ENCODE measurements at places on chromosomes 12 and 14.

DNA sequence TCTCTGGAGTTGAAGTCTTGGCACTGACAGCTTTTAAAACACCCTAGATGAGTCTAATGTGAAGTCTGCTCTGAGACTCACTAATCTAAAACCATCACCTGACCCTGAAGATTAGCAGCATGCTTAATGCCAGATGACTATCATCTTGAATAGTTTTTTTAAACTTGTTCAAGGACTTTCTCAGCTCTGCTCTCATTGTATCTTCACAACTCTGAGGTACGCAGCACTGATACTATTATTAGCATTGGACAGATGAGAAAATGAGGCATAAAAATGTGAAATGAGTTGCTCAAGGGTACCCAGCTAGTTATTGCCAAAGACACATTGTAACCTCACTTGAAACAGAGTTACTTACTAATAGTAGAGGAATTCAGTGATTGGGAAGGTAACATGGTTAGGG, 4.8 kb downstream of the SLC38A1 start:
- DNase-seq, result no peak

DNA sequence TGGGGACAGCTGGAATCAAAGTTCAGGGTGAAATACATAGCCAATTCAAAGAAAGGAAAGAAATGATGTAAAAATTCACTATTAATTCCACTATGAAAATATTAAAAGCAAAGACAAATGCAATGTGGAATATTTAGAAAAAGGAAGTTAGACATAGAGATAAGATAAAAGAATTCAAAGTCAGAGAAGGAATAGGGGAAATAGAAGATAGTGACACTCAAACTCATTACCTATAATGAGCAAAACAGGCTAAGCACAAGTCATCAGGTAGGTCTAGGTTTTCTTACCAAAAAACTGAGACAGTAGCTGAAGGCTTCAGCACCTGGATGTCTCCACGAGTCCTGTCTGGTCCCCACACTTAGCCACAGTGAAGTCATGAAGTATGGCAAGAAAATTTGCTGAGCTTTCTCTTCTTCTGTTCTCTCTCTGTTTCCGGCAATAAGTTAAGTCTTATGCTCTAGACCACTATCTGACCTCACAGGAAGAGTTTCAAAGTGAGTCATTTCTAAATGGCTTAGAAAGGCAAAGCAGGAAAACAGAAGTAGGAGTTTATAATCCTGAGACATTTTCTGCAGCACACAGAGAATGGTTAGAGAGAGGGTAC, at the start of gene C3AR1:
Gene C3AR1, minus strand, starts transcription at position 369 of the 604 bp plus-strand sequence. CDS start 6,174 bp downstream, outside the sequence.
- no peak for DNase-seq

- DNase-seq, result no peak
Observed at GRCh38 chr14:25833341-25834126, 764.3 kb downstream of the NOVA1 start.

DNA sequence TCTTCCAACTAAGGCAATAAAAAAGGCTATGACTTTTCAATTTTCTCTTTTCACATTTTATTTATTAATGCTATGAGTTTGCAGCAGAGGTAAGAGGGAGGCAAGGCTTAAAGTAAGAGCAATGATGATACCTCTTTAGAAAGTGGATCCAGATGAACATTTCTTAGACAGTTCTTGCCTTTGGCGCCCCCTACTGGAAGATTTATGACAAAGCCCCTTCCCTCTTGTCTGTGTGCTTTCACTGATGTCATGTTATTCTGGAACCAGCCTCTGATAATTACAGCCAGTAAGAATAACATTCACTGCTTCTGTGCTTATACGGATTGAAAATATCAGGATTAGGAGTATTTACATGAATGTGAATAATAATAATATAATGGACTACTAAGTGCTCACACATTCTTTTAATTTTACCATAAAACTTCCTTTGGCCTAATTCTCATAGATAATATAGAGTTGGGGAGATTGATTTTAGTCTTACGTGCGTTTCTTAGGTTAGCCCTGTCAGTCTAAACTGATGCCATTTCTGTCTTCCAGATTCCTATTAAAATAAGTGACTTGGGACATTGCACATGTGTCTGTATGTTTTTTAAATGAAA, 1929.9 kb upstream of the SEL1L start:
- DNase-seq, result no peak

DNA sequence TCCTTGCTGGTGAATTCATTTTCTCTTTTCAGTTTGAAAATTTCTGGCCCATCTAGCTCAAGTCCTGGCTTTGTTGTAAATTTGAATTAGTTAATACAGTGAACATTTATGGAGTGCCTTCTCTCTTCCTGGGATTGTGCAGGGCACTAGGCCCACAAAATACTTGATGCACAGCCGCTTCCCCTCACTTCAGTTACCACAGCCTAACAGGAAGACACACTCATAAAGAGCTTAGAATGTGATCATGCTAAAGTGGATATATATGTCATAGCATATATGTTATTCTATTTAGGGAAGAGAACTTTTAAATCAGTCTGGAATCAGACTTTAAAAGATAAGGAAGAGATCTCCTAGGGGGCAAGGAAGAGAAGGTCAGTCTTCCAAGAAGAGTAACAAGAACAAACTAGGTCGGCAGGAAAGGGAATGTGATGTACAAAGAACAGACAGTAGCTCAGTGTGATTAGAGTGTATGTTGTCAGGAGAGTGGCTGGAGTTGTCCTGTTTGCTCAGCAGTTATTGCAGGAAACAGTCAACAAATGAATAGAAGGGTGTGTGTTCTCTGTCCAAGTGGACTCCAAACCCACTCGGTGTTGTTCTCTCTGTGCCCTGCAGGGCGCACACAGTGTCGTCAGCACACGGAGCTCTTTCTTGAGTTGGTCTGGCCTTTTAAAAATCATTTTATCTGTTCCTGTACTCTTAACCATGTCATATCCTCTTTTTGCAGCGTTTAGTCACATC, 74.4 kb downstream of the DAAM1 start:
- DNase-seq, result no peak

DNA sequence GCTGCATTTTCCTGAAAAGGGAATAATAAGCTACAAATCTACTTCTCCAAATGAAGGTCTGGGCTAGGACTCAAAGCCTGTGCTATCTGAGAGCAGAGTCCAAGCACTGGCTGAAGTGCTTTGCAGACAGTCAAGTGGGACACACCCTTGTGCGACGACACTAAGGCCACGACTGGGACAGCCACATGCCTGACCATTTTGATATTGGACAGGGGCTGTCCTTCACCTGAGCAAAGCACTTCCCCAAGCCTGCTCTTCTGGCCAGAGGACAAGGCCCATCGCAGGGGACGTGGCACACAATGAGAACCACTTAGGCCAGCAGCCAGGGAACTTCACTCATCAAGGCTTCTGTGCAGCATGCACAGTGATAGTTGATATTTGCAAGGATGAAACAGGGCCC, 71.4 kb downstream of the RBM19 start:
- no peak for DNase-seq

DNA sequence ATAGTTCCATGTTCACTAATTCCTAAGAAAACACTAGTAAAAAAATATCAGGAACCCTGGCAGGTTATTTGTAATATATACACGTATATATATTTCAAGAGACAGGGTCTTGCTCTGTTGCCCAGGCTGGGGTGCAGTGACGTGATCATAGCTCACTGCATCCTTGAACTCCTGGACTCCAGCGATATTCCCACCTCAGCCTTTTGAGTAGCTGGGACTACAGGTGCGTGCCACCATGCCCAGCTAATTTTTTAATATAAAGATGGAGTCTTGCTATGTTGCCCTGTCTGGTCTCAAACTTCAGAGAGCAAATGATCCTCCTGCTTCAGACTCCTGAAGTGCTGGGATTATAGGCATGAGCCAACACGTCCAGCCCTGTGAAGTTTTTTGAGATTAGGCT, 16.2 kb downstream of the GPRC5A start:
- no peak for DNase-seq

GRCh38 chr14:70032447-70032846, 153.2 kb downstream of the SMOC1 start:
- no peak for DNase-seq

DNA sequence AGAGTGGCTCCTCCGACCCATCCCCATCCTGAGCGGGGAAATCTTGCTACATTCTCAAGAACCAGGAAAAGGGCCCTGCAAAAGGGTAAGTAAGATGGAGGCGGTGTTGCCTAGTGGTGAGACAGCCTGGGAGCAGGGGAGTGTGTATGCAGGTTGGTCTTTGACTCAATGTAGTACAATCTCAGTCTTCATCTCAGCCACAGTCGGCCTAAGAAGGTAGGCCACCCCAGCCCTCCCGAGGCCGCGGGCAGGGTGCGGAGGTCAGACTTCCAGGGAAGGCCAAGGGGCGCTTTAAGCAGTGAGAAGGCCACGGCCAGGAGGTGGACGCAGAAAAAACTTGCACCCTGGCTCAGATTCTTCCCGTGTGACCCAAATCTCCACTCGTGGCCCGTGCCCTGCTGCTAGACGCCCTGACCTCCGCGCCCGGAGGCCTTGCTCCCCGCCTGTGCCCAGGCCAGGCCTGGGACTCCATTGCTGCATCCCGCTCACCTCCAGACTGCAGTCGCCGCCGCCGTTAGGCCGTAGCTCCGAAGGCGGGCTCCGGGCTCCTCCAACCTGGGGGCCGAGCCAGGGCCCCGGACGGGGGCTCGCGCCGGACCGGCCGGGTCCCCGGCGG, 435 bp downstream of the FOXM1 start:
- no peak for DNase-seq

- DNase-seq, result no peak
Observed at GRCh38 chr12:32661706-32662105, 17.4 kb upstream of the DNM1L start.

- no peak for DNase-seq
Observed at GRCh38 chr12:124577374-124577773, 10.0 kb upstream of the NCOR2 start.

GRCh38 chr12:106801167-106801708, 26.8 kb downstream of the RIC8B start:
- DNase-seq, result no peak

- no peak for DNase-seq
Observed at GRCh38 chr12:108911915-108912314, 32.0 kb downstream of the DAO start.

- no peak for DNase-seq
Observed at GRCh38 chr12:112907415-112908157, 824 bp downstream of the OAS1 start.

GRCh38 chr14:72523424-72524294, 370.2 kb downstream of the DPF3 start:
- DNase-seq, result no peak

- DNase-seq, result no peak
Observed at GRCh38 chr14:57086271-57087162, 182.2 kb downstream of the EXOC5 start.

- no peak for DNase-seq
Observed at GRCh38 chr12:1527789-1528188, 66.6 kb downstream of the FBXL14 start.

GRCh38 chr14:32693114-32693513, 245.6 kb upstream of the NPAS3 start:
- no peak for DNase-seq

GRCh38 chr14:22380571-22381407, 208.2 kb downstream of the DAD1 start:
- DNase-seq, result no peak

- DNase-seq, result no peak
Observed at GRCh38 chr12:2633825-2634200, 161.0 kb upstream of the FKBP4 start.

- no peak for DNase-seq
Observed at GRCh38 chr14:69842686-69843420, 36.4 kb upstream of the SMOC1 start.

GRCh38 chr12:32947206-32948067, 50.9 kb upstream of the PKP2 start:
- DNase-seq, result no peak

DNA sequence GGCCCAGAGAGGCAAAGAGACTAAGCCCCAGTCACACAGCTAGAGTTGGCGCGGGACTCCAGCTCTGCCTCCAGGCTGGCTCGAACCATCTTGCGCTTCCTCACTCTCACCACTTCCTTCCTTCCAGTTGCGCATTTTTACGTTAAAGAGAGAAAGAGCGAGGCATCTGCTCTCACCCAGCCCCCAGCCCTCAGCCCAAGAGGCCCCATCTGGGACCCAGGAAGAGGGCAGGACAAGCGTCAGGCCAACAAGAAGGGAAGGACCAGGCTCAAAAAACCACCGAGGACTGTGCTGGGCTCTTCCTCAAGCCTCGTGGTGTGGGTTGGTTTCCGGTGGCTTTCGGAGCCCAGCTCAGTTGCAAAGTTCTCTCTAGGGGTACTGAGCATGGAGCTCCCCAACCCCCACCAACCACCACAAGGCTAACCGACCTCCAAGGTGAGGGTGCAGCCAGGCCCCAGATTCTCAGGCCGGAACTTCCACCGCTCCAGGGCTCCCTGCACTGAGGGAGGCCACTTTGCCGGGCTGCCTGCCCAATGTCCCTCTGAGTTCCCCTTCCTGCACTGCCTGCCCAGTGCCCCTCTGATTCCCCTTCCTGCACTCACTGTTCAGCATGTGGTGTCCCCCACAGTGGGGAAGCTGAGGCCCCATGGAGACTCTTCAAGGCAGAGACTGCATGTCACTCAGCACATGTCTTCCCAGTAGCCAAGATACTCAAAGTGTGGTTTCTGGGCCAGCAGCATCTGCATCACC, 35.9 kb downstream of the TESC start:
- no peak for DNase-seq

DNA sequence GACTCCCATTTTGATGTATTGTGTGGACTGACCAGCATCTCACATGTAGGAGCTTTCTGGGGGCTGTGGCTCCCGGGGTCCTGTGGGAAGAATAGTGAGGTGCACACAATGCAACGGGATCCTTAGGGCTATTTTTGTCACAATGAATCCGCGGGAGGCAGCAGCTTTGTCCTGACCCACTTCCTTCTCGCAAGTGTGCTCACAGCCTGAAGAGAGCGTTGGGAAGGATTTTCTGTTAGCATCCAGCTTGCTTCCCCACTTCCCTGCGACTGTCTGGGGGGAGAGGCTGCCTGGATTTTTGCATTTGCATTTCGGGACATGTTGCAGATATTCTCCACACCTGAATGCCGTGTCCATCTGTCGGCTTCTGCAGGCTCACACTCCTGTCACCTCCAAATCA, 31.9 kb downstream of the FZD10 start:
- no peak for DNase-seq

DNA sequence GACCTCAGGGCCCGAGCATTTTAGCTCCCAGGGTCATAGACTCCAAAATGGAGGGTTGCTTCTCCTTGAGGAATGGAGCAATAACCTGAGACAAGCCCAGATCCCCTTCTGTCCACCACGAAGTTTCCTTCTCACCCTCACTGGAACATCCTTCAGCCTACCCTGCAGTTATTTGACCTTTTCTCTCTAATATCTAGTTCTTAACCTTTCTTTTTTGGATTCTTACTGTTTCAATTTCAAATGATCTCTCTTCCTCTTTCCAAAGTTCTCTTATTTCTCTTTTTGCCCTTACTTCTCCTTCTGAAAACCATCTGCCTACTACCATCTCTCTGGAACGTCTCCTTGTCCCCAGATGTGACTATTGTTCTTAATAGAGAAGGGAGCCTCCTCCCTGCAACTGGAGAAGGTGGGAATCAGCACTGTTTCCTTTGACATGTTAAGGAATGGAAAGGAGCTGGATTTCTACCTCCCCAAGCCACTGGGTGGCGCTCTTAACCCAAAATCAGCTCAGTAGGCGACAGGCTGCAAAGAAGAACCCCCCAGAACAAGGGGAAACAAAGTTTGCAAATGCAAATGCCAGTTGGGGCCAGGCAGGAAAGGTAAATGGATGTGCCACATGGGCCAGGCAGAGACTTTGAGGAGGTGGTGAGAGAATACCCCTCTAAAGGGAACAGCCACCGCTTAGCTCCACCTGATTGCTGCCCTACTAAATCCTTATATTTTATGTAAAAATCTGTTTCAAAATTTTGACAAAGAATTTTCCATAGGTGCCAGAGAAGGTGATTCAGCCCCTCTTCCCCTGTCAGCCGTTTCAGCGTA, 22.4 kb upstream of the PDE1B start:
- DNase-seq, result no peak

GRCh38 chr12:60169904-60170303, 574.1 kb downstream of the SLC16A7 start:
- DNase-seq, result no peak

- no peak for DNase-seq
Observed at GRCh38 chr14:104116288-104116755, 22.1 kb upstream of the KIF26A start.
